ENCODE measurements at places on chromosomes 2 and 18.

DNA sequence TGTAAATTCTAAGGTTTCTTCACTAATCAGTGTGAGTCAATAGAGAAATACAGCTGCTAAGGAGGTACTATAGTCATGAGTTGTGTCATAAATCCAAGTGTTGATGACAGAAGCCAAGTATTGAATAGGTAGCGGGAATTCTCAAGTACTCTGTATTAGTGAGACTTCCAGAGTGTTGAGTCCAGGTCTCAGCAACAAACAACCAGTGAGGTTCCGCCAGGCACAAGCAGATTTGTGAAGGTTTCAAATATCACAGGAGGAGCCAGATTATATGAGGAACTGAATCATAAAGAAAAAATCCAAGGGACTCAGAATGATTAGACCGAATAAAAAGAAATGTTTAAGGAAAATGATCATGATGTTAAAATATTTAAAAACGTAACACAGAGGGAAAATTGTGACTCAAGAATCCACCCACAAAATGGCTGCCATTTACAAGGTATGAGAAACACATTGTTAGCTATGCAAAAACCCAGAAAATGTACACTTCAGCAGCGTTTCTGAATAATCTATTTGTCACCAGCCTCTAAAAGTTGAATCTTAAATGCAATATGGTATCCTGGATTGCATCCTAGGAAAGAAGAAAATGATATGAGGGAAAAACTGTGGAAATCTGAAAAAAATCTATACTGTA, 27.3 kb upstream of the EVA1A start:
- DNase-seq: no peak

DNA sequence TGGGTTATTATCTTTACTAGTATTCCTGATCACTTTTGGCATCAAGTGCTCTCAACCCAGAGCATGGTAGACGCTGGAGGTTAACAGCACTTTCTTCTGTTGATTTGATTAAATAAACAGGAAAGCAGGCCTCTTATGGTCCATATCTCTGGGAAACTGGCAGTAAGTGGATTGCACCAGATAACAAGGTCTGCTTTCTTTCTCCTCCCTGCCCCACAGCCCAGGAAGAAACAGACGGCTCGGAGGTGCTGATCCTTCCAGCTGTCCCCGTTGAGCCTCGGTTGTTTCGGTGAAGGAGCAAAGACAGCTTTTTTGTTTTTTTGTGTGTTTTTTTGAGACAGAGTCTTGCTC, 100.8 kb upstream of the KCTD1 start:
- DNase-seq: no peak

DNA sequence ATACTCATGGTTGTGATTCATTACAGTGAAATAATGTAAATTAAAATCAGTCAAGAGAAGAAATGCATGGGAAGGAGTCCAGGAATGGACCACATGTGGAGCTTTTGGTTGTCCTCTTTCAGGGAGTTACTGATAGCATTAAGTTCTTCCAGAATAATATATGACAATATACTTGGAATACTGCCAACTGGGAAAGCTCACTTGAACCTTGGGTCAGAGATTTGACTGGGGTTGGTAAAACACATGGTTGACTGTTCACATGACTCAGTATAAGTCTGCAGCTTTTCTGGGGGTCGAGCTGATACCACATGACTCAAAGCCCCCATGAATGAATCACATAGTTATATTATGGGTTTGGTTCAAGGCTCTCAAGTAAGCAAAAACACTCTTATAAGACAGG, 1109.0 kb upstream of the CHAC2 start:
- peak; percentile 93 for DNase-seq

DNA sequence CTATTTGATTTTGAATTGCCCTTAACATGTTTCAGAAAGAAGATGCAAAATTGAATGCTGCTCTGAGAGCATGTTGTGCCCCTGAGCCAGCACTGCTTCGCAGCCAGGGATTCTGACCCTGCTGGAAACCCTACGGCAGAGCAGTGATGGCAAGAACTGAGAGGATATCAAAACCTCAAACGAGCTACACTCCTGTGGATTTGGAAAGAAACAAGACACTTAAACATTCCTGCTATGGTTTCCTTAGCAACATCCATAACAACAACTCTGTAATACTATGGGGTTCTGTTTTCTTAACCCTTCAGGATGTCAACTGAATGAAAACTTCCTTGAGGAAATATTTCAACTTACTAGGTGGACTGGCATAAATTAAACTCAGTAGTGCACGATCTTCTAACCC, 649.1 kb downstream of the NYAP2 start:
- DNase-seq: peak; percentile 65

- DNase-seq: no peak
These were observed 27.5 kb downstream of the MAP2 start for GRCh38 chr2:209451209-209451834.

DNA sequence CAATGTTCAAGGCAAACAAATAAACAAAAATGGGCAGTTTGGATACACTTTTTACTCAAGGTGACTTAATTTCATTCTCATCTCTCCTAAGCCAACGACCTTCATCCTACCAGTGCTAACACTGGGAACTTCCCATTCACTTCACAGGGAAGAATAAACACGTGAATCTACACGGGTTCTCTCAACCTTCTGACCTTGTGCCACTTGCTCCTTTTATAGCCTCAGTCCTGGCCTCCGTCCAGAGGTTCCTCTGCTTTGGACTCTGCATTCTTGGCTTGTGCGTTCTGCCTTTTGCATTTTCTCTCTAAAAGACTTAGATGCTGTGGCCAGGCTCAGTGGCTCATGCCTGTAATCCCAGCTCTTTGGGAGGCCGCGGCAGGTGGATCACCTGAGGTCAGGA, 13.8 kb downstream of the ZNF2 start:
- no peak for DNase-seq

DNA sequence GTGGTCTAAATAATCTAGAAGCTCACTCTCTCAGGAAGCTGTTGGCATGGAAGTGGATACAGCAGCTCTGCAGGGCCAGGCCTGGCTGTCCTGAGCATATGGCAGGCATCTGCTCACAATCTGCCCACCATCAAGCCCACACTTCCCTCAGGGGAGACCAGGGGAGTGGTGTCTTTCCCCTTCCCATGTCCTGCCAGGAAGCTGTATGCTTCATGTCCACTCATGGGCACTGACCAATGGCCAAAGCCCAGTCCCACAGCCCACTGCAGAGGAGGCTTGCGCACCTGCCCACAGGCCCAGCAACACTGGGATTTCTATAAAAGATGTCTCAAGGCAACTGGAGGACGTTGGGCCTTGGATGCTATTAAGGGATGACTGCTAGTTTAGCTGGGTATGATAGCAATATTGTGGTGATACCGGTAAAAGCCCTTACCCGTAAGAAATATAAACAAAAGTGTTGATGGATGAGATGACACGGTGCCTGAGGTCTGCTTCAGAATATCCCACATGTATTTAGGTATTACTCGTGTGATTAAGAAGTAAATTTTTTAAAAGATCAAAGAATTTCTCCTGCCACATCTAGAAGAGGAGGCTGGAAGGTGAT, 106.7 kb upstream of the CTDP1 start:
- no peak for DNase-seq

DNA sequence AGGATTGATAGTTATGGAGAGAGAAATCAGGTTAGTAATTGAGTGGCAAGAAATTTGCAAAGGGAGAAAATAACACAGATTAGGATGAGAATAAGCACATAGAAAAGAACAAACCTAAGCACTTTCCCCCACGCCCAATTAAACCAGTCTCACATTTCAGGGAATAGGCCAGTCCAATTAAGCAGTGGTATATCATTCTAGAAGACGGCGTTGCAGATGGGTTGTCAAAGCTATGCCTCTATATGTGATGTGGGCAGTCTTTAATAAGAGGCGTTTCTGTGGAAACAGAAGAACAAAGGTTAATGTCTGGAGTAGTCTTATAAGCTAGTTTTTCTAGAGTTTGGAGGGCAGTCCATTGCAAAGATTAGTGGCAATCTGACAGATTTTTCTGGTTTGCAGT, 61.6 kb downstream of the B3GNT2 start:
- no peak for DNase-seq

DNA sequence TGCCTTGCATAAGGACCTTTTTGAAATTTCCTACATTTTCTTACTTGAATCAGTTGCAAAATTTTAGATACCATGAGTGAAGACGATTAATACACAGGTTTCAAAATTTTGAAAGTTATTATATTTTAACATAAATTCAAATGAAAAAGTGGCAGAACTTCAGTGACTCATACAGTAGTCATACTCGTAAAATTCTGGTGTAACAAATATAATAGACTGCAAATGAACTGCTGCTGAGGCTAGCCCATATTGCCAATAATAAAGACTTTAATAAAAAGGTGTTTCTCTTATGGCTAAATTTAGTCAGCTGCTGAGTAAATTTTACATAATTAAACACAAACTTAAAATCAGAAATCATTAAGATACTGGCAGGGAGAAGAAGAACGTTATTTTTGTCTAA, 36.9 kb downstream of the MSH6 start:
- DNase-seq: no peak

GRCh38 chr2:104378853-104379374, 475.0 kb upstream of the POU3F3 start:
- DNase-seq: no peak

DNA sequence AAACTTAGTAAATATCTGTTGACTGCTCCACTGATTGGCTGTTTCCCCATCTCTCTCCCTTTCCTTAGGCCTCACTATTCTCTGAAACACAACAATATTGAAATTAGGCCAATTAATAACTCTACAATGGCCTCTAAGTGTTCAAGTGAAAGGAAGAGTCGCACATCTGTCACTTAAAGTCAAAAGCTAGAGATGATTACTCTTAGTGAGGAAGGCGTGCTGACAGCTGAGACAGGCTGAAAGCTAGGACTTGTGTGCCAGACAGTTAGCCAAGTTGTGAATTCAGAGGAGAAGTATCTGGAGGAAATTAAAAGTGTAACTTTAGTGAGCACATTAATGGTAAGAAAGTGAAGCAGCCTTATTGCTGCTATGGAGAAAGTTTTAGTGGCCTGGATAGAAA, 48.4 kb downstream of the PLEK start:
- DNase-seq: no peak

DNA sequence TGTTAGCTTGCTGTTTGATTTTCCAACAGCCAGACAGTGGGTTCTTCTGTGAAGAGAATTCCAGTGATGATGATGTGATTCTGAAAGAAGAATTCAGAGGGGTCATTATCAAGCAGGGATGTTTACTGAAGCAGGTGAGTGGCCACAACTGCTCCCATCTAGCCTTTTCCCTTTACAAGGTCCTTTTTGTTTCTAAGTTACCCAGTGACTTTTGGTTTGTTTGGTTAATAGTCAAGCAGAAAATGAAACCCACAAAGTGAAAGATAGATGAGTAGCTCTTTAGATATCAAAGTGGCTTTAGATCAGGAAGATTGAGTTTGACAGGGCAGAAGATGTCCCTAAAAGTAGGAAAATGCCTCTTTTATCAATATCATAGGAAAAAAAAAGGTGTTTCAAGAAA, 23.3 kb downstream of the PLEK start:
- DNase-seq: no peak

DNA sequence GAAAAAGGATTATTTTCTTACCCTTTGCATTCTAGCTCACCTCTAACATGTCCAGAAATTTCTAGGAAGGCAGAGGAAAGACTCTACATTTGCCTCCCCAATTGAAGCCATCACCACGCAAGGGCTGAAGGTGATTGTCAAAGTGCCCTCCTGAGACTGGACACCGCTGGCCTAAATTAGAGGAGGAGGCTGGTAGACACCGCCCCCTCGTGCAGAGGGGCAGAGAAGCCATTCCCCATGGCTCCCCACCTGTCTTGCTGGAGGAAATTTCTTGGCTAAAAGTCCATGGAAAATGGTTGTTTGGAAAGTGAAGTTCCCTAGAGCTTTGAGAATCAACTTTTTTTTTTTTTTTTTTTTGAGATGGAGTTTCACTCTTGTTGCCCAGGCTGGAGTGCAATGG, 31.3 kb upstream of the CREB1 start:
- no peak for DNase-seq

- no peak for DNase-seq
These were observed 270.9 kb upstream of the SKOR2 start for GRCh38 chr18:47522359-47522758.

GRCh38 chr2:202669841-202670240, 35.1 kb downstream of the FAM117B start:
- DNase-seq: no peak

- DNase-seq: no peak
These were observed 229.2 kb downstream of the SEPTIN10 start for GRCh38 chr2:109384308-109385271.

DNA sequence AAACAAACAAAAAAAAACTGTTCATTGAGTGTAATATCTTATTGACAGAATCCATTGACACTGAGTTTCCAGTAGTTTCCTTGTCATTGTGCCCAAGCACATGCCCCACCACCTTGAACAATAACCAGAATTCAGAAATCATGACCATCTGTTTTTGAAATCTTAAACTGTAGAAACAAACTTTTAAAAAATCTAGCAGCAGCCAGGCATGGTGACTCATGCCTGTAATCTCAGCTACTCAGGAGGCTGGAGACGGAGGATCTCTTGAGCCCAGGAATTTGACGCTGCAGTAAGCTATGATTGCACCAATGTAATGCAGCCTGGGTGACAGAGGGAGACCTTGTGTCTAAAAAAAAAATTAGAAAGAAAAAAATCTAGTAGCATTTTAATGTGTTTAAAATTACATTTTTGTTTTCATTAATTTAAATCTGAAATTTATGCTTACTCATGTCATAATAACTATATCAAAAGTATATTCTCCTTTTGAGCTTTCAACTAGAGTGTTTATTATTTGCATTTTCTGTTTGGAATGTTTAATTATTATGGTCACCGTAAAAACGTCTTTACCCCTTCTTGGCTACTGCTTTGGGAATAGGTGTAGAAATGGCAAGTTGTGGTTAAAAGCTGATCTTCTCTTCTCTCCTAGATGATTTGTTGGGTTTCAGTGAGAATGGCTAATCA, 25.2 kb upstream of the STON1 start:
- no peak for DNase-seq

DNA sequence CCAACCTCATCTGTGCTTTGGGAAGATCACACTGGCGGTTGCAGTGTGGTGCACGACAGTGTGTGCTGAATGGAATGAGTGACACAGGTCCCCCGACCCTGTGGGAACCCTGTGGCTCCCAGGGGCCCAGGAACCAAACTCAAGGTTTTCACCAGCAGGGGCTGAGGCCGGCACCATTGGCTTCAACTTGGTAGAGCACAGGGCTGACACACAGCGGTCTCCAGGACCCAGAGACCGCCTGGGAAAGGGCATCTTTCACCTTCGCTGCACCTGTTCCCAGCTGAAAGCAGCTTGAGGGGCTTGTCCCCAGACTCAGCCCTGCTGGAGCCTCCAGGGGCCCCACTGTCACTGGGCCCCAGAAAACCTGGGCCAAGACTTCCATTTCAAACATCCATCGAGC, 59.0 kb upstream of the ODC1 start:
- DNase-seq: no peak

DNA sequence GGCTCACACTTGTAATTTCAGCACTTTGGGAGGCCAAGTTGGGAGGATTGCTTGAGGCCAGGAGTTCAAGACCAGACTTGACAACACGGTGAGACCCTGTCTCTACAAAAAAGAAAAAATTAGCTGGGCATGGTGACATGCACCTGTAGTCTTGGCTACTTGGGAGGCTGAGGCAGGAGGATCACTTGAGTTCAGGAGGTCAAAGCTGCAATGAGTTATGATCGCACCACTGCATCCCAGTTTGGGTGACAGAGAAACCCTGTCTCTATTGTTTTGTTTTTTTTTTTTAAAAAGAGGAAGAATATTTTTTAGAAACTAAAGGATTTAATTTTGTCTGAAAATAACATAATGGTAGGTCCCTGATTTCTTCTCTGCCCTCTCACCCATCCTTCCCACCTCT, 79.4 kb upstream of the TMEM200C start:
- DNase-seq: no peak

- no peak for DNase-seq
These were observed 105.6 kb upstream of the CD302 start for GRCh38 chr2:159903443-159904126.
